ENCODE measurements at places on chromosomes 6 and 20.

GRCh38 chr6:836276-836853 lies 143.4 kb upstream of the EXOC2 start:
- DNase-seq = no peak

DNA sequence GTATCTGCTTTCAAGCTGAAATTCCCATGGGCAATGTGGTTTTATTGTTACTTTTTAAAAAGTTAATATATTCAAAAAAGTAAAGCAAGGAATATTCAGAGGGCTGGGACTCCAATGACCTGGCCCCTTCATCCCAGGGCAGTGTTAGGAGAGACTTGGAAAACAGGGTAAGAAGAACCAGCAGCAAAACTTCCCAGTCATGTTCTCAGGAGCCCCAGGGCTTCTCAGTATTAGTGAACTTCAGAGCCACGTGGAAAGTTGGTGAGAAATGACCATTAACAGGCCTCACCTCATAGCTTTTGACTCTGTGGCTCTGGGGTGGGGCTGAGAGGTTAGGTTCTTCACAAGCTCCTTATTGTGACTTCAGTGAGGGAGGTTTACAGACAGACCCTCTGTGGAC lies 230.4 kb upstream of the KCNG1 start:
- no peak for DNase-seq

GRCh38 chr20:24321973-24322372 lies 147.5 kb upstream of the SYNDIG1 start:
- no peak for DNase-seq

DNA sequence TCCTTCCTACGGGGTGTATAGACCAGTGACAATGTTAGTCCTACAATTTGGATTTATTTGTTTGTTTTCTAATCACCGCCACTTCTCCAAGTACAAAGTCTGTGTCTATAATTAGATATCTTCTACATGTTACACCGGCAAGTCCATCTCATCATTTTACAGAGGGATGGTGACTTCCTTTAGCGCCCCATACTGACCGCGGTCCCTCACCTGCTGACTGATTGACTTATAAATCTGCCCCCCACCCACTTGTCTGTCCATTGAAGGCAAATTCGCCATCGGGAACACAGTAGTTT lies 8.9 kb upstream of the NR2E1 start:
- no peak for DNase-seq

- DNase-seq = no peak
These were observed 988 bp downstream of the ECHDC1 start for GRCh38 chr6:127342296-127342945.

DNA sequence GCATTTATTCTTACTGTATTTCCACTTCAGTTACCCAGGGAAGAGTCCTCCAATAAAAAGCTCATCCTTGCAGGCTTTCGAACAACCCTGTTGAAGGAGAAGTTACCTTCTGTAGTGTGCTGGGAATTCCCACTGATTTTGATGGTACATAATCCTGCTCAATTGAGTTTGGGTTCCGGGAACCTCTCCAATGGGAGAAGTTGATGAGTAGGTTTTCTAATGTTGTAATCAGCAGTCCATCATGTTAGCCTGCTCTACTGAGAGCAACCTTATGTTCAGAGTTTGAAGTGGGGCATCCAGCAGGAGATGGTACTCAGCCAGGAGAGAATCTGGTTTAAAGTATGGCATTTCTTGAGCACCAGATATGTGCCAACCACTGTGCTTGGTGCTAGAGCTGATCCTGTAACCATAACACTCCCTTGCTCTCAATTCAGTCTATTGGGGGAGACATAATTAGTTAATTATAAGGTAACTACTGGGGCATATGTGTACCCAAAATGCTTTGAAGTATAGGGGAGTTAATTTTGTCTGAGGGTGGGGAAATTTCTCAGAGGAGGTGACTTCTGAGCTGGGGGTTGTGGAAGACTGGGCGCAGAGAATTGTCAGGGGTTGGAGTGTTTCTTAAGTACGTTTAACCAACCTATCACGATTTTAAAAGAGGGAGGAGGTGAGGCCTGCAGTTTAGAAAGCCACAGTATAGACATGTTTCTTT lies 2.1 kb downstream of the TOP1 start:
- no peak for DNase-seq

- DNase-seq = no peak
These were observed 90.8 kb upstream of the ELOVL5 start for GRCh38 chr6:53439556-53439955.

- no peak for DNase-seq
These were observed 82.2 kb upstream of the OPRM1 start for GRCh38 chr6:153956808-153957207.

DNA sequence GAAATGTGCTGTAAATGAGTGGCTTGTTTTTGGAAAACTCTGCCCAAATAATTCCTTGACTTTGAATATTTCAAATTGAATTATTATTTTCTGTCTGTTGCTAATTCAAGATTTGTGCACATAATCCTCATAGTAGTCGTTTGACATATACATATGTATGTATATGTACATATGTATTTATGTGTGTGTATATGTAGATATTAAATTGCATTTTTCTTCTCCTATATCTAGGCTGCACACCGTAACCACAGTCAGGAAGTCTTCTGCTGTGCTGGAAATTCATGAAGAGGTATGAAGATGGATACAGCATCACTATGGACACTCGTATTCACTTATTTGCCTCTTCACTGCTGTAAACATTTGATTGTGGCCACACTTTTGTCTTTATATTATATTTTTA lies 29.6 kb downstream of the OPN5 start:
- DNase-seq = no peak

DNA sequence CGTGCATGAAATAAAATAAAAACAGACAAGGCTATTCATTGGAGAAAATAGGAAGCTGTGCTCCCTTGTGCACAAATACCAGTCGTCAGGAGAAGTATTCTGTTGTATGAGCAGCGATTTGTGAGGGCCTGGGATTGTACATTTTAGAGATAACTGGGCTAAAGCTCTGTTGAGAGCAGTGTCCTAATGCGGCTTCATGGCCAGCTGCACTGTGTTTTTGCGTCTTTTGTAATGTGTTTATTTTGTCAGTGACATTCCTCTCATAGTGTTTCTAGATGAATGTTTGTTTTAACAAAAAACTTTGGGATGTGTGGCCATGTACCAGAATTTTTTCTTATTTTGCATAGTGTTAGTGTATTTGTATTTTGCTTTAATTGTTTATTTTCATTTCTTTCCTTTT lies 14.8 kb downstream of the ERMARD start:
- no peak for DNase-seq

GRCh38 chr6:39493174-39493573 lies 170.7 kb upstream of the KCNK16 start:
- no peak for DNase-seq

GRCh38 chr20:20259533-20259932 lies 108.4 kb upstream of the INSM1 start:
- no peak for DNase-seq

- no peak for DNase-seq
These were observed 1.4 kb downstream of the FAM83B start for GRCh38 chr6:54847799-54848597.

DNA sequence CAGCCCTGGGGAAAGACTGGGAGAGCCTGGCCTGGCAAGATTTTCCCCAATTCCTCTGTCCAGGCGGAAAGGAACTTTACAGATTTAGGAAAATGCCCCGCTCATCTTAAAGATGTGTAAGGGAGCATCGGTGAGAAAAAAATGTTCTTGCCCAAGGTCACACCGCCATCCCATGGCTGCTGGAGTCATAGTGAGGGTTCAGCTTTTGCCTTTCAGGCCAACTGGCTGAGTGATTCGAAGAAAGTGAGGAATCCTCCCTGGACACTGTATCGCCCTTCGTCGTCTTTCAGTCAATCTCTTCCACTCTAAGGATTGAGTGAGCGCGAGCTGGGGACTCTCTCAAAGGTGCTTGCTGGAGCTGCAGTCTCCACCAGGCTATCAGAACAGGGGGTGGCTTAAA lies 1.4 kb downstream of the WFDC2 start:
- no peak for DNase-seq

GRCh38 chr6:80464901-80465300 lies 358.4 kb downstream of the BCKDHB start:
- DNase-seq = no peak

DNA sequence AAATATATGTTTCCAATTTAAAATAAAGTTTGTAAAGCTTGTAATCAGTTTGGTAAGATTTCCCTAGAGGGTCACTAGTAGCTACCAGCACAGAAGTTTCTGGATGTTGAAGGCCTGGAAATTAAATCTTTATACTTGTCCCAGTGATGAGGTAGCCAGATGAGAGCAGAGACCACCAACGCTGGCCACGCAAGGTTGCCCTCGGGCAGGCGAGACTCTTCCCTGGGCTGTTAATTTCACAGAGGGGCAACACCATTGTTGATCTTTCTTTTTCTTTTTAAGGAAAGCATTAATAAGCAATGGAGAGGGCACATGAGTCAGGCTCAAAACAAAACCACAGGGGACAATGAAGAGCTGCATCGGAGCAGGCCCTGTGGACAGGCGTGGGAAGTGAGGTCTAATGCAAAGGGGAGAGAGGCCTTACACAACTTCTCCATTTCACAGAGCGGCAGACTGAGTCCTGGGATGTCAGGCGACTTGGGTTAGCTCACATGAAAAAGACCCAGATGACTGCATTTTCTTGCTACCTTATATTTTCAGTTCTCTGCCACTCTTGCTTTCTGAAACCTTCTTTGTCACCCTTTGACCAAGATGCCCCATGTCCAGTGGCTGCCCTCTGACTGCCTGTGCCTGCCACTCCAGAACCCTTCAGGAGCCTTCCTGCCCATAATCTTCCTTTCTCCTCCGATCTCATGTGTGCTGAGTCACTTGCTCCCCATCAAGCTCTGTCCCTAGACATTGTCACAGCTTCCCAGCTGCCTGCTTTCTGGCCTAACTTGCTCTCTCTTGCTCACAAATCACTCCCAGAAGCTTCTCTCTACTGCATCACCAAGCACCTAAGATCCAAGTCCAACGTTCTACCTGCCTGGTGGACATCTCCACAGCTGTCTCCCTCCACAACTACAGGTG lies 107.7 kb upstream of the CDYL start:
- DNase-seq = no peak

GRCh38 chr6:129661536-129662405 lies 48.2 kb downstream of the ARHGAP18 start:
- no peak for DNase-seq

GRCh38 chr6:43090559-43090956 lies 14.4 kb downstream of the PTK7 start:
- no peak for DNase-seq

GRCh38 chr20:22063753-22064152 lies 358.3 kb downstream of the PAX1 start:
- no peak for DNase-seq

- no peak for DNase-seq
These were observed 14.2 kb upstream of the DHX35 start for GRCh38 chr20:38947931-38948362.

DNA sequence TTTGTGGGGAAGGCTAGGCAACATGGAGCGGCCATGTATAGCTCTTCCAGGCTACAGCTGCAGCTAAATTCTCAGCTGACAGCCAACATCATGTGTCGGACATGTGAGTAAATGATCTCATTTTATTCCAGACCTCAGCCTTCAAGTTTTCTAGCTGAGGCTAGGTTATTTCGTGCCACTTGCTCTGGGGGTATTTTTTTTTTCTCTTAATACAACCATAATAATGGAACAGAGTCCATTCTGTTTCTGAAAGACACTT lies 573.5 kb downstream of the CD109 start:
- DNase-seq = no peak

DNA sequence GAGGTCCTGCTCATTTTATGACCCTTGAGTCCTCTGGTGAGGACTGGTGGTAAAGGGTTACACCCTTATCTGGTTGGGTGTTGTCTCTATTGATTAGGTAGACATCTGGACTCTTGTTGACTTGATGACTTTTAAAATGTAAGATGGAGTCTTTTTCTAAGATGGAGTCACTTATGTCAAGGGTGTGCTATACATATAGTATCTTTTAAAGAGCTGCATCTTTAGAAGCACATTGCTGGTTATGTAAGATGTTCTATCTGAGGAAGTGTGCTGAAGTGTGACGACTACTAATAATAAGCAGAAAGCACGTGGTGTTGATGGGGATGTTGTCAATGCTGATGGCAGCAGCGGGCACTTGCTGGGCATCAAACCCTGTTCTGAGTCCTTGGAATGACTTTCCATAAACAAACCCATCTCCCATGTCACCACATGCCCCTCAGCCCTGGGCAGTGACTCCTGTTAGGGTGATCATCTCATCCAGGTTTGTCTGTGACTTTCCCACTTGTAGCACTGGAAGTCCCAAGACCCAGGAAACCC lies 229.6 kb downstream of the EYA2 start:
- DNase-seq = no peak

GRCh38 chr20:11120431-11120830 lies 446.6 kb upstream of the JAG1 start:
- no peak for DNase-seq

GRCh38 chr6:25774120-25774715 lies 19.7 kb downstream of the SLC17A4 start:
- DNase-seq = no peak

- DNase-seq = no peak
These were observed 44.8 kb downstream of the RIPOR3 start for GRCh38 chr20:50646483-50646996.

DNA sequence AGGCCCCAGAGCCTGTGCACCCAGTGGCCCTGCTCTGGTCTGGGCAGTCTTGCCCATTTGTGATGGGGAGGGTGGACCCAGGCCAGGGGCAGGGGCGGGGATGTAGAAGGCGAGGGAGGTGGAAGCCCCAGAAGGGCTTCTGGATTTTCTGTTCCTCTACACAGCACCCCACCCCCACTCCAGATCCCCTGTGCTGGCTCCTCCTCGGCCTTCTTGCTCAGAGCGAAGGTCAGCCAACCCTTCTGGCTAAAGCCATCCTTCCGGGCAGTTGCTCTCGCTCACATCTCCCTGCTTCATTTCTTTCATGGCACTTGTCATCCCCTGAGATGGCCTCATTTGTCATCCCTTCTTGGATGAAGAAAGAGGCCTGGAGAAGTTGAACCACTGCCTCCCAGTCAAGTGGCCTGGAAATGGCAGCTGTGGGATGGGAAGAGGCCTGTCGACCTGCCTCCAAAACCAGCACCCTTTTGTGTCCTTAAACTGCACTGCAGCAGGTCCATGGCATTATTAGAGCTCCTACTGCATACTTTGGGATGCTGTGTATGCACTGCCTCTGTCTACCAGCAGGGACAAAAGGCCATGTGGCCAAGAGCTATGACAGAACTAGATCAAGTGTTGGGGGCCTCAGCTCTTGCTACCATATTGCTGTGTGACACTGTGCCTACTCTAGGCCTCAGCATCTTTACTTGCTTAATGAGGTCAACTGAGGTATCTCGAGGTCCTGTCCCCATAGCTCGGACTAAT lies 19.9 kb downstream of the PEDS1 start:
- DNase-seq = no peak

GRCh38 chr20:32626859-32627636 lies 41.9 kb upstream of the NOL4L start:
- peak; percentile 12 for DNase-seq

- DNase-seq = no peak
These were observed 78.8 kb upstream of the CD83 start for GRCh38 chr6:14038467-14039437.

GRCh38 chr6:81944661-81945060 lies 192.2 kb upstream of the TENT5A start:
- DNase-seq = no peak

Data from CD4-positive, alpha-beta T cell treated with Interleukin-6 at 100 ng/mL for 8 hours (primary cell).